Endothelial cell (in vitro differentiated cells): ENCODE measurements at places on chromosomes 7 and 10.

DNA sequence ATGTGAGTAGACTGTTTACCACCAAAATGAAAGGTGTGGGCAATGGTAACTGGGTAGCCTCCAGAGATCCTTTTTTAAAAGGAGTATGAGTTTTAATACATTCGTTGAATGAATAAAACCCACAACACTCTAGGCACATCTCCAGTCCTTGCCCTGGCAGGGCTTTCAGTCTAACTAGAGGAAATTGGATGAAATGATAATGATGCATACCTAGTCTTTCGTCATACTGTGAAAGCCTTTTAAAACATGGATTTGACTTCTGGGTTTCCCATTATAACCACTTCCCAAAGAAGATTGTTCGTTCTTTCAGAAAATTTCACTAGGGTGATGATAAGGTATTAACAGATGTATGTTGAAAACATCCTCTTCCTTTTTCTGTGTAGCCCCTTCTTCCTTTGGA is 110.8 kb downstream of the REEP3 start:
- peaks cover 7% of the 10 kb centered on the region for H3K36me3 ChIP-seq
- H3K27ac ChIP-seq = peak overlapping the region; percentile 96
- peaks cover 21% of the 10 kb centered on the region for H3K27me3 ChIP-seq
- no peak overlapping the region for H3K4me3 ChIP-seq

- H3K36me3 ChIP-seq = no peaks in the 10 kb centered on the region
- H3K27me3 ChIP-seq = no peaks in the 10 kb centered on the region
- no peak overlapping the region for H3K4me3 ChIP-seq
- peak; percentile 30 for DNase-seq
These were observed 481.6 kb downstream of the SH2D4B start for GRCh38 chr10:81019029-81019890.

DNA sequence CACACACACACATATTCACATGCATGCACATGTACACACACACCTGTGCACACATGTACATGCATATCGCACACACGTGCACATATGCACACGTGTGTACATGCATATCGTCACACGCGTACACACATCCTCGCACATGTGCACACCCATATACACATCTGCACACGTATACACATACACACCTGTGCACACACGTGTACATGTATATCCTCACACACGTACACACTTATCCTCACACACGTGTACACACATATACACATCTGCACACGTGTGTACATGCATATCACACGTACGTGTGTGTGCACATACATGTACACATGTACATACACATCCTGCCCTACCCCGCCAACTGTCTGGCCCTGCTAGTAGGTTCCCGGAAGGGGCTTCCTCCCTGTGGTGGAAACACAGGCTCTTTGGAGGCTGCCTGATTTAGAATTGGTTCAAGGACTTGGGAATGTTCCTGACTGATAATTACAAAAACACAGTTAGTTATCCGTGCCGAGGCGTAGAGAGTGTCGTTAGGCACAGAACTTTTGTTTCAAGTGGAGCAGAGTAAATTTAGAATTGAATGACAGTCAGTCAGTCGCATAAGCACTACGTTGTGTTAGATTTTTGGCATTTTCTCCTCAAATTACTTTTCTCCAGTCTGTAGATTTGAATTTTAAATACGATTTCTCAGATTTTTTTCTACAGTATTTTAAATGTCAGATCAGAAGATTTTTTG is 18.5 kb upstream of the PRKAR1B start:
- H3K4me3 ChIP-seq = peak overlapping the region; percentile 10
- H3K27me3 ChIP-seq = no peaks in the 10 kb centered on the region
- H3K36me3 ChIP-seq = peaks cover 31% of the 10 kb centered on the region
- H3K4me1 ChIP-seq = no peaks in the 10 kb centered on the region
- no peak for DNase-seq

- no peaks in the 10 kb centered on the region for H3K36me3 ChIP-seq
- no peak overlapping the region for H3K4me3 ChIP-seq
- no peak for DNase-seq
- no peaks in the 10 kb centered on the region for H3K4me1 ChIP-seq
- no peak overlapping the region for H3K27ac ChIP-seq
- no peaks in the 10 kb centered on the region for H3K27me3 ChIP-seq
These were observed 93.6 kb upstream of the PRR15 start for GRCh38 chr7:29469976-29470557.

GRCh38 chr7:4730971-4731370 is 44.5 kb upstream of the AP5Z1 start:
- no peak for DNase-seq
- no peaks in the 10 kb centered on the region for H3K27me3 ChIP-seq
- H3K27ac ChIP-seq = no peak overlapping the region

DNA sequence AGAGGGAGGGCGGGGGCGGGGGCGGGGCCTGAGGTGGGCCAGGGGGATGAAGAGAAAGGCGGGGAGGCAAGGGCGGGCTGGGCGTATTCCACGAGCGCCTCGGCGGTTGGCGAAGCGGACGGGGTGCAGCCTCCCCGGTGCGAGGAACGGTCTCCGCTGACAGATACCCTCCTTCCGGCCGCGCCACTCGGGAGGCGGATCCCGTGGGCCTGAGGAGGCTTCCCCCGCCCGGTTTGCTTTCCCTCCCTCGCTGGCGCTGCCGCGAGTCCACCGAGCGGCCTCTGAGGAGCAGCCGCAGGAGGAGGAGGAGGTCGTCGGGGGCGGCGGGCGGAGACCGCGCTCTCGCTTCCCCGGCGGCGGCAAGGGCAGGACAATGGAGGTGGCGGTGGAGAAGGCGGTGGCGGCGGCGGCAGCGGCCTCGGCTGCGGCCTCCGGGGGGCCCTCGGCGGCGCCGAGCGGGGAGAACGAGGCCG is at the start of gene TRIM24:
Gene TRIM24, plus strand, starts transcription at position 84 of the 473 bp plus-strand sequence. Its CDS starts 290 bp downstream, at position 374.
- H3K27ac ChIP-seq = peak within 1 kb of the TSS; percentile 95
- peak within 1 kb of the TSS; percentile 100 for H3K4me3 ChIP-seq
- peaks cover 19% of the 10 kb centered on the region for H3K36me3 ChIP-seq
- H3K4me1 ChIP-seq = peaks cover 18% of the 10 kb centered on the region
- peaks cover 11% of the 10 kb centered on the region for H3K27me3 ChIP-seq

GRCh38 chr7:35716038-35716803 is 21.3 kb upstream of the HERPUD2 start:
- peaks cover 4% of the 10 kb centered on the region for H3K4me1 ChIP-seq
- H3K27me3 ChIP-seq = no peaks in the 10 kb centered on the region
